ENCODE measurements at places on chromosomes 12 and 14. TPM values are rescaled to one million over a fixed set of nuclear protein-coding genes. Genes with fewer than 3 reads are reported as not detected.
A peak's percentile ranks its signal among the peaks of the same experiment; 100 is the strongest.

DNA sequence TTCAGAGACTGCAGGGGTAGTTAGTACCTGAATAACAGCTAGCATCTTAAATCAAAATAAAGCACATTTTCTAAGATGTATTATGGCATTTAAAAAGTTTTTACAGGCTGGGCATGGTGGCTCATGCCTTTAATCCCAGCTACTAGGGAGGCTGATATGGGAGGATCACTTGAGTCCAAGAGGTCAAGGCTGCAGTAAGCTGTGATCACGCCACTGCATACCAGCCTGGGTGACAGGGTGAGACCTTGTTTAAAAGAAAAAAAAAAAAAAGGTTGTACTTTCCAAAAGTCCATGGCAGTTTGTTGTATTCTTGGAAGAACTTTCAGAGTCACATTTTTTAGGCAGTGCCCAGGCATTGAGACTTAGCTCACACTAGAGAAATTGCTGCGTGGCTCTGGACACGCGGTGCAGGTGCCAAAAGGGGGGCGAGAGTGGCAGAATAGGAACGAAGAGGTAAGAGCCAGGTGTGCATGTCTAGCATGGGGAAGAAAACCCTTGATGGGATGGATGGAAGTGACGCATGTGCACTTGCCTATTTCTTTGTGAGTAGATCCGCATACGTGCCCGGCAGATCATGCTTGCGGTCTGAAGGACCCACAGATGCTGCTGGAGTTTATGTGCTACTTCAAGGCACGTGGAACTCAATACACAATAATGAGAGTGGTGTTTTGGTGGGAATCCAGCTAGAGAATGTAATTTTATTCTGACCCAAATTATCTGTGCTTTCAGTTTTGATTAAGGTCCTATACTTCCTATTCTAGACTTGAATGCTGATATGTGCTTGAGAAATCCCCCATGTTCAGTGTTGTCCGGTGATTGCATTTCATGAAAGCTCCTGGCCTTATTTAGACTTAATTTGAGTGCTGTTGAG, 11.9 kb downstream of the ANKRD13A start:
- DNase-seq, result no peak
- H3K4me3 ChIP-seq, result no peak overlapping the region
- no peaks in the 10 kb centered on the region for H3K36me3 ChIP-seq
- no peaks in the 10 kb centered on the region for H3K27me3 ChIP-seq

GRCh38 chr12:2294651-2295475, 242.1 kb downstream of the CACNA1C start:
- H3K4me3 ChIP-seq, result no peak overlapping the region
- peaks cover 14% of the 10 kb centered on the region for H3K4me1 ChIP-seq
- peaks cover 82% of the 10 kb centered on the region for H3K27me3 ChIP-seq

GRCh38 chr12:85018098-85018497, 18.0 kb downstream of the TSPAN19 start:
- no peaks in the 10 kb centered on the region for H3K27me3 ChIP-seq
- DNase-seq, result no peak
- no peak overlapping the region for H3K4me3 ChIP-seq
- no peaks in the 10 kb centered on the region for H3K36me3 ChIP-seq
- H3K4me1 ChIP-seq, result peaks cover 10% of the 10 kb centered on the region

DNA sequence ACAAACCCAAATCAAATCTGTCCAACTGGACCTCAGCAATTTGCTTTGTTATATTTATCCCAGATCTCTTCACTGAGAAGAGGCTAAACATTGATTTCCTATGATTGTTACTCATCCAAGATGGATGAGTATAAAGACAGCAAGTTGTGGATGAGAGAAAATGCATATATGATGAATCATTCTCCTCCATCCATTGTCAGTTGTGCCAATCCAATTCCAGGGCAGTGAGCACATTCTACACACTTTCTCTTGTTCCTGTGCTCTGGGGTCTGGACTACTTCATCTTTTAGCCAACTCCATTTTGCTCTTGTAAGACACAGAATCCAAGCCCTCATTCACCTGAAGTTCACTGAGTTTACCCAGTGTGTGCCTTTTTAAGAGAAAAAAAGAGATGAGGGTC, 105.7 kb downstream of the GCH1 start:
- peaks cover 29% of the 10 kb centered on the region for H3K27me3 ChIP-seq
- H3K4me3 ChIP-seq, result no peak overlapping the region
- no peaks in the 10 kb centered on the region for H3K36me3 ChIP-seq
- no peak overlapping the region for H3K27ac ChIP-seq

GRCh38 chr14:51448831-51449670, 202.7 kb upstream of the FRMD6 start:
- H3K27ac ChIP-seq, result no peak overlapping the region
- no peak for DNase-seq
- peaks cover 8% of the 10 kb centered on the region for H3K4me1 ChIP-seq
- no peaks in the 10 kb centered on the region for H3K27me3 ChIP-seq
- no peaks in the 10 kb centered on the region for H3K36me3 ChIP-seq

GRCh38 chr14:65231286-65231980, 129.1 kb upstream of the MAX start:
- H3K36me3 ChIP-seq, result peaks cover 29% of the 10 kb centered on the region
- no peak overlapping the region for H3K4me3 ChIP-seq

GRCh38 chr12:75571204-75571603, 59.8 kb upstream of the KRR1 start:
- H3K4me1 ChIP-seq, result peaks cover 32% of the 10 kb centered on the region
- no peaks in the 10 kb centered on the region for H3K27me3 ChIP-seq
- no peak for DNase-seq
- H3K36me3 ChIP-seq, result no peaks in the 10 kb centered on the region
- peak overlapping the region; percentile 24 for H3K4me3 ChIP-seq
- H3K27ac ChIP-seq, result peak overlapping the region; percentile 73

DNA sequence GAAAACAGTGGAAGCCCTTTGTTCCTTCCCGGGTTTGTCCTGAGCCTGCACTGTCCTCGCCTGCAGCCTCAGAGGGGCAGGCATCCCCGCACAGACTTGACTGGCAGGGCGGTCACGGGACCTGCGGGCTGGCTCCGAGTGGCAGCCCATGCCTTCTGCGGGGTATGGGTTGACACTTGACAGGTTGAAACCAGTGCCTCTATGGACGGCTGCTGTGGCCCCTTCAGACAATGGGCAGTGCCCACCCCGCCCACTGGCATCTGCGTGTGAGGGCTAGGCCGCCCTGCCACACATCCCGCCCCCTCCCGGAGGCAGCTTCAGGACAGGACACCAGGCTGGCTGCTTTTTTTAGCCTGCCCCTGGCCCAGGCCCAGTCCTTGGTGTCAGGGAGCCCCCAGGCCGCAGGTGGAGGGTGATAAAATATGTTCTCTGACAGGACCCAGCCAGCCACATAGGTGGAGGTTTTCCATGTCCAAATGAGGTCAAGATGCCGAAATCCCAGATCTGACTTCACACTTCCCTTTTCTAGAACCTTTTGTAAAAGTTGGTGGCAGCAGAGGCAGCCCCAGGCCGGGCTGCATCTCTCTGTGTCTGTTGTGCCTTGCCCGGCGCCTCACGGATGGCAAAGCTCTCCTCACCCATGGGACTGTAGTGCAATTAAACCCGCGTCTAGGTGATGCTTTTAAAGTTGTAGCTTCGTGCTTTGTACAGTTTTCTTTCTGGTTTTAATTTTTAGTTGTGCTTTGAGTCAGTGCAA, 10.0 kb downstream of the ANKRD9 start:
- H3K27me3 ChIP-seq, result no peaks in the 10 kb centered on the region
- no peak overlapping the region for H3K27ac ChIP-seq
- H3K4me1 ChIP-seq, result no peaks in the 10 kb centered on the region
- peaks cover 5% of the 10 kb centered on the region for H3K36me3 ChIP-seq

GRCh38 chr14:24075485-24076301, 4.3 kb downstream of the CPNE6 start:
- H3K27me3 ChIP-seq, result peaks cover 51% of the 10 kb centered on the region
- no peaks in the 10 kb centered on the region for H3K4me1 ChIP-seq
- no peak for DNase-seq
- no peak overlapping the region for H3K27ac ChIP-seq
- peaks cover under 1% of the 10 kb centered on the region for H3K36me3 ChIP-seq
- no peak overlapping the region for H3K4me3 ChIP-seq

DNA sequence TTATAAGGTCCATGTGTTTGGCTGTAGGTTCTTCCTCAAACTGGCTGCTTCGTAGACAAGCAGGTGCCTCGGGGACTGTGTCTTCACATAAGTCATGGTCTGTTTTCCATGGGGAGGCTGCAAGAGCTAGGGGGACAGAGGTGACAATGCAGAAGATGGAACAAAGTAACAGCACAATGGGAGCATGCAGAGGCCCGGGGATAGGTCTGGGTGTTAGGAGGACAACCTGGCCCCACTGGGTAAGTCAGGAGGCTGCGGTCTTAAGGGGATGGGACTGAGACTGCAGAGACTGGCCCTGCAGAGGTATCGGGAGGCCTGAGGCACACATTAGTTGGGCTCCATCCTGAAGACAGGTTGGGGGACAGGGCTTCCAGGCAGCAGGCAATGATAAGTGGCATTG, 88.9 kb downstream of the NTF3 start:
- no peak for DNase-seq
- no peaks in the 10 kb centered on the region for H3K27me3 ChIP-seq
- no peaks in the 10 kb centered on the region for H3K4me1 ChIP-seq

- no peak overlapping the region for H3K4me3 ChIP-seq
- H3K27me3 ChIP-seq, result no peaks in the 10 kb centered on the region
- DNase-seq, result no peak
- peaks cover 75% of the 10 kb centered on the region for H3K4me1 ChIP-seq
- peak overlapping the region; percentile 12 for H3K27ac ChIP-seq
Measured at GRCh38 chr12:122875590-122876220, 20.2 kb downstream of the VPS37B start.

DNA sequence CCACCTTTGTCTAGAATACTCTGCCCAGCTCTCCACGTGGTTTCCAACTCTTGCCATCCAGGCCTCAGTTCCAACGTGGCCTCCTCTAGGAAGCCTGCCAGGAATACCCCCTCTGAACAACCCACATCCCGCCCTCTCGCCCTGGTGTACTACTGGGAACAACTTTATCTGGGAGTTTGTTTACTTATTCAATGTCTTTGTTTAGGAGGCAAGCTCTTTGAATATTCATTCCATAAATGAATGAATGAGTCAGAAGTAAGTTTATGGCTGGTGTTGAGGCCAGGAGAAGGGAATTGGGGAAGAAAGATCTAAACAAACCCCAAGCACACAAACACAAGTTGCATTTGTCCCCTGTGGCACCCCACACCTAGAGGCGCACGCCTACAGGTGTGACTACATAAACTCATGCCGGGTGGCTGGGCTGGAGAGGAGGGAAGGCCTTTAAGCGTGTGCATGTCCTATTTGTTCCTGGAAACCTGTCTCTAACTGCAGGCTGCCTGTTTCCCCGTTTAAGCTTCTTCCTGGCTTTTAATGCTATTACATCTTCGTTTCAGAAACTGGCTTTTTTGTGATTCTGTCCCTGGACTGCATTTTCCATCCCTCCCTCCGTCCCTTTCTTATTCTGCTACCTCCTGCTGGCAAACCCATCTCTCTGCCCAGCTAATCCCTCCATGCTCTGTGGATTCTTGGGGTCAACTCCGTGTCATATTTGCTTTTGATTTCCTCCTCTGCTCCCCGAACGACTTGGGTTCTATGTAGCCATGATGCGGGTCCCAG, 57.9 kb downstream of the FZD10 start:
- DNase-seq, result no peak
- H3K27ac ChIP-seq, result no peak overlapping the region
- no peaks in the 10 kb centered on the region for H3K36me3 ChIP-seq
- H3K27me3 ChIP-seq, result no peaks in the 10 kb centered on the region
- H3K4me1 ChIP-seq, result no peaks in the 10 kb centered on the region

DNA sequence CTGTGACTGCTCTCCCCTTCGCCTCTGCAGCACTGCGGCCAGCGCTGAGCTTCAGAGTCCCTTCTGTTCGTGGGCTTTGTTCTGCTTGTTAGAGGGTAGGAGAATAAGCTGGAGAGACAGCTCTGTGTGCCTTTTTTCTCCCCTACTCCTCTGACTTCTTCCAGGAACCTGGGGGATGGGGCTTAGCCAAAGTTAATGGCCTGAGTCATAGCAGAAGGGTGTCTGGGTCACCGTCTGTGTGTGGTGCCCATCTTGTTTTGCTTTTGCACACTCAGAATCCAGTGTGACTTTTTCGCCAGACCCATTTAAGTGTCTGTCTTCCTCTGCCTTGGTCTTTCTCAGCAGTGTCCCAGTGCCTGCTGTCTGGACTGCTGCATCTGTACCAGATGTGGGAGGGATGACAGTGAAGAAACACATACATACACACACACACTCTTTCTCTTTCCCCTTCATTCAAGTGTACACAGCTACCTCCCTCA, 3.0 kb downstream of the KIF5A start:
- DNase-seq, result no peak
- no peak overlapping the region for H3K4me3 ChIP-seq
- H3K36me3 ChIP-seq, result no peaks in the 10 kb centered on the region
- no peak overlapping the region for H3K27ac ChIP-seq
- H3K4me1 ChIP-seq, result peaks cover 14% of the 10 kb centered on the region
- peaks cover 72% of the 10 kb centered on the region for H3K27me3 ChIP-seq

DNA sequence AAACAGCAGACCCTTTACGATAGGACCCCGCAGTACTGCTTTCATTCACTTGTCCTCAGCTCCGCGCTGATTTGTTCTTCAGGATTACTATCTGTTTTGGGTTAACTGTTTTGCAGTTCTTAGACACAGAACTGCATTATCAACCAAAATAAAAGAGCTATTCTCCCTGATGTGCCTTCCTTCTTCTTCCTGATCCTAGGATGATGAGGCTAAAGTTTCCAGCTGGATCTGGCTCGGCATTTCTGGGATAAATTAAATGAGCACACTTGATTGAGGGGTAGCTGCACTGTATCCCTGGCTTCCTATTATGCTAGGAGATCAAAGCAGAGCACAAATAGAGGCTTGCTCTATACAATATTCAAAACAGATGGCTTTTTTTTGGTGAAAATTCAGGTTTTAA, 165.7 kb downstream of the FBXL14 start:
- H3K27ac ChIP-seq, result no peak overlapping the region
- no peak overlapping the region for H3K4me3 ChIP-seq
- peaks cover 4% of the 10 kb centered on the region for H3K36me3 ChIP-seq
- H3K27me3 ChIP-seq, result no peaks in the 10 kb centered on the region
- no peak for DNase-seq
- no peaks in the 10 kb centered on the region for H3K4me1 ChIP-seq

DNA sequence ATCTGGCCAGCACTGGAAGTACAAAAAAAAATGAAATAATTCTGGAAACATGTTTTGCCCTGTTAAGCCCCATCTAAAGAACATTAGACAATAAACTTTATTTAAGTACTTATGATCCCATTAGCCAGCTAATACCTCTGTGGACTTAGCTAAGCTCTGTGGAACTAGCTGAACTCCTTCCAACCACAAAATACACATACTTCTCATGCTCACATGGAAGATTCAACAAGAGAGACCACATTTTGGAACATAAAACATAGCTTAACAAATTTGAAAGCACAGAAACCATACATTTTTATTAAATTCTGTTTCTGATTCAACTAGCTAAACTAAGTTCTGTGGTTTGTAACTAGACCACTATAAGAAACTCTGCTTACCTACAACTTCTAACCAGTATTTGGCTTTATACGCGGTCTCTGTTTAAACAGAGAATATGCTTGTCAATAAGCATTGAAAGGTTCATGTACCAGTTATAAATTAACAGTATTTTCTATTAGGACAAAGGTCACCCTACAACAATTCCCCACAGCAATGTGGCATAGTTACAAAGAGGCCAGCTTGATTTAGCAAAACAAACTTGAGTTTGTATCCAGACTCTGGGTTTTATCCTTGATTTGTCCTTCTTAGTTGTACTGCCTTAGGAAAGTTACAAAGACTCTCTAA, 300.1 kb downstream of the C12orf50 start:
- H3K27me3 ChIP-seq, result no peaks in the 10 kb centered on the region
- H3K4me3 ChIP-seq, result no peak overlapping the region
- H3K4me1 ChIP-seq, result peaks cover 14% of the 10 kb centered on the region
- DNase-seq, result no peak
- H3K27ac ChIP-seq, result peak overlapping the region; percentile 1

Gene HOXC13
- total RNA-seq, result not detected

Gene DGKA
- 50.3 TPM for total RNA-seq
